ENCODE measurements at places on chromosomes 12 and 14.

DNA sequence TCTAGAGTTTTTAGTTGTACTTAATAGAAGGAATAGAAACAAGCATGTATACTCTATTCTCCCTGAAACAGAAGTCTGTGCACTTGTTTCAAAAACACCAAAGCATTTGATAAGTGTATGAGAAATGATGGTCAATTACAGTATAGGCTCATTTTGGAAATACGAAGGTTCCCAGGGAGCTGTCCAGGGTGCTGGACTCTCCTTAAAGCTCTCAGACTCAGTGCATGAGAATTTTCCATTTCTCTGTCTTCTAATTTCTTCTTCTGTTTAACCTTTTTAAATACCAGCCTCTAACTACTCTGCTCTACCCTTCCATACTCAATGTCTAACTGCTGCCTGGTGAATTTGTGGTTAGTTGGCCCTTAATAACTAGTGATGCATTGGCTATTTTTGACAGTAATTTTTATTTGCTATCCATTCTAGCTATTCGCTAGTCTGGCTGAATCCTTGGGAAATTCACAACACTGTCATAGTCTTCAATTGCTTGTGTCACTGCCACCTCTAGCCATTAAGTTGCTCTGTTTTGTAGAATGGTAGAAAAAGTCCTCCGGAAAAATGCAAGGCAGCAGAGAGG, 229.2 kb downstream of the NRXN3 start:
- DNase-seq: no peak

GRCh38 chr14:65503771-65504170, 91.2 kb downstream of the FUT8 start:
- DNase-seq: no peak

- DNase-seq: no peak
These were observed 61.4 kb upstream of the TUNAR start for GRCh38 chr14:95815226-95815690.

- DNase-seq: no peak
These were observed 7.7 kb downstream of the PPP1R3E start for GRCh38 chr14:23294734-23295561.

GRCh38 chr14:94542811-94543440, 18.3 kb upstream of the SERPINA4 start:
- DNase-seq: no peak
